ENCODE measurements at places on chromosomes 3 and 15.

- no peak for DNase-seq
Observed at GRCh38 chr3:195036974-195037373, 234.0 kb downstream of the XXYLT1 start.

DNA sequence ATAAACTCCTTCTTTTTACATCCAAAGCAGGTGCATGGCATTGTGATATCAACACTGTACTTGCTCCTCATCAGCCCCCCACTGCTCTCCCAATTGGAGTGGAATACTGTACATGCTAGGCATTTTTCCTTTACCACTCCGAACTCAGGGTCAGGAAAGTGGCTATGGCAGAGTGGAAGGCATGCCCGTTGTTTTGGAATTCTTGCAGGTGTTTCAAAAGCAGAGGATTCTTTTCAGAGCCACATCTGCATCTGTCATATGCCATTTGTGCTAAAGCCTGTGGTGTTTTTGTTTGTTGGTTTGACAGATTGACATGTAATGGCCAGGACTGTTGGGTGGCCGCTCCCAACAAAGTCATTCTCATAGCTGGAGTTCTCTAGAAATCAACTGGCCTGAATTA, 41.7 kb downstream of the SOX2 start:
- DNase-seq = no peak

GRCh38 chr3:64591615-64592014, 96.2 kb downstream of the ADAMTS9 start:
- DNase-seq = no peak

- peak; percentile 91 for DNase-seq
Observed at GRCh38 chr15:55290528-55291057, 980 bp upstream of the RAB27A start.

DNA sequence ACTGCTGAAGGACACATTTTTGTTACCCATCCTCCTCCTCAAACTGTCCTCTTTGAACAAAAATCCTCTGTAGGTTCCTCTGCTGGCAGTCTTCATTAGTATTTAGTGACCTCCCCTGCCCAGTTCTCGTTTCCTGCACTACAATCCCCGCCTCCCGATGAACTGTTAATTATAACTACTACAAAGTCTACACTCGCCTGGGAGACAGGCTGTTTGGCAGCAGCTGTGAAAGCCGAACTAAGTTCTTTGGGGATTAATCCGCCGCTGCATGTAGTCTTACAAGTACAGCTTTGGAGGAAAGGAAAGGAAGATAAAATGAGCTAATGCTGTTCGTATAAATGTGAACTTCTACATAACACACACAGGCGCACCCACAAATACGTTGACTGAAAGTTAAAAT, 160.0 kb upstream of the WNT5A start:
- no peak for DNase-seq

GRCh38 chr3:98013411-98014267, 21.5 kb downstream of the GABRR3 start:
- DNase-seq = no peak

GRCh38 chr15:92074646-92075045, 221.1 kb downstream of the SLCO3A1 start:
- DNase-seq = no peak

DNA sequence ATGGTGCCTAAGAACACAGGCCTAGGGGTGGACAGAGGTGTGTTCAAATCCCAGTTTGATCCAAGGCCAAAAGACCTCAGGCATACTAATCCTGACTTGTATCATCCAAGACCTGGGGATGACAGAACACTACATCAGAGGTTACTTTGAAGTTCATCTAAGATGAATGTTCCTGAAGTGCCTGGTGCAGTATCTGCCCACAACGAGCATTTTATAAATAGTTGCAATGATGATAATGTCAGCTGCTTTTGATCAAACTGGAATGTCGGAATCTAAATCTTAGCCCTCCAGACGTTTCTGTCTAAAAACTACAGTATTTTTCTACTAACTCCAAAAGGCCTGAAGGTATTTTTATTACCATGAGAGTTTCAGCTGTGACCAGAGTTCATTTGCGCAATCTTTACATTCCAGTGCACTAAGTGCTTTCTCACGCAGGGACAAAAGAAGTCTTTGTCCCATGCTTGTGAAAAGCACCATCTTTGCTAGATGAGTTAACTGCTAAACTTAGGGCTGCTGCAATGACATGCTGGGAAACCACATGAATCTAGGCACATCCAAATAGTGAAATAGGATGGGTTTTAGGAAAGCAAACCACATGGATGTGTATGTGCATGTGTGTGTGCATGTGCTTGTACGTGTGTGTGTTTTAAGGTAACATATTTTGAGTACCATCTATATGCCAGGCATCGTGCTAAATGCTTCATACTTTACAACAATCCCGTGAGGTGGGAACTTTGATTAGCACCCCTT, 18.1 kb downstream of the ANXA2 start:
- no peak for DNase-seq

GRCh38 chr15:49270541-49271421, 100.7 kb downstream of the GALK2 start:
- no peak for DNase-seq

- no peak for DNase-seq
Observed at GRCh38 chr3:29701326-29701983, 420.6 kb downstream of the RBMS3 start.

DNA sequence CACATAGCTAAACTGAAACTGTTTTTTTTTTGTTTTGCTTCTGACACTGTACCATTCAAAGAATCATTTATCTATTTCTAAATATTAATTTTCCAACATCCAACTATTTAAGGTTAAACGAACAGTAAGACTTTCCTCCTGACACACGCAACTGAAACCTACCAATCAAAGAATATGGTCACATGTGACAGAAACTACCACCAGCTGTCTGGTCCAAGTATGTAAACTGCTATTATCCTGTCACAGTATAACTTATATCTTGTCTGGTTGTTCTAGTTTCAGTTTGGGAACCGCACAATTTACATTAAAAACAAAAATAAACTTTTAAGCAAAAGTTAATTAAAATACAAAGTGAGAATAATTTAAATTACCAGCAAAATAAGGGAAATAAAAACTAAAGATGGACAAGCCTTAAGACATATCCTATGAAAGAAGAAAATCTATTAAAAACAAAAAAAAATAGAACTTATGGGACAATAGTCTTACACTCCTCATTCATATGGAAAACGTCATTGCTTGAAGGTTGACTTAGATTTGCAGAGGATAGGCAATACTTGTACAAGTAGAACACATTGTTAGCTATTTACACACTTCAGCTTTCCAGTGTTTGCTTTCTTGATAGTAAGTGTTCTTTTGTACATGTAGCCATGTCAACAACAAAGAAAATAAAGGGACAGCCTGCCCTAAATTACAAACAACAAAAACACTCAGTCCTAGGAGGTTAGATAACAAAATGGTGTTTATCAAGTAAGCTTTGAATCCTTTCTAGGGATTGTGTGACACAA, 26.8 kb upstream of the CHRM5 start:
- DNase-seq = no peak

GRCh38 chr3:98058244-98058960, 23.3 kb upstream of the GABRR3 start:
- DNase-seq = no peak

DNA sequence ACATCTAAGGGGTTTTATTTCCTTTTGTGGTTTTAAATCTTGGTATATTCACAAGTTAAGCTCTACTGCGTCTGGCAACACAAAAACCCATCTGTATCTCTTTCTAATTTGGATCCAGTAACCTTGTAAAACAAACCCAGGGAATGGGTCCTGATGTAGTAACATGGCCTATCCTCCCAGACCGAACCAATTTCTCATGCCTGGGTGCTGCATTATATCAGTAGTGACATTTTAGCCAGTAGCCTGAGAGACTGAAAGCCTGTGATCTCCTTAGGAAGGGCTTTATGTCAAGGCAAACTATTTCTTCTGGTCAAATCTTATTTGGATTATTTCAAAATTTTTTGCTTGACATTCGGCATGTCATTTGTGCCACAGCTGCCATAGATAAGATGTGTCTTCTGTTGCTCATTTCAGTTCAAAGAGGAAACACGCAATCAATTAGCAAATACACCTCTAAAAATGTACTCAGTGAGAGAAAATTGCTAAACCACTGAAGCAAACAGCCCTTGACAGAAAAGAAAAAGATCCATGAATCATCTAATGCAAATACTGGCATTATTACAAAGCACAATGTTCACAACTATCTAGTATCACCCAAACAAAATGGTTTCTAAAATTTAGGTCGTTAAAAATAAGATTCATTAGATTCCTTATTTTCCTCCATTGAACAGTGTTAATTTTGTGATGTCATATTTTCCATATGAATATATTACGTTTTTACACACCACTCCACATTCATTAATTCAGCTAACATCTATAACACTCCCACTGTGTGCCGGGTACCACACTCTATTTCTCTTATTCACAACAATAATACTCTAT, 4.0 kb downstream of the NPTN start:
- DNase-seq = no peak

- DNase-seq = no peak
Observed at GRCh38 chr3:160703974-160704373, 27.0 kb downstream of the ARL14 start.

DNA sequence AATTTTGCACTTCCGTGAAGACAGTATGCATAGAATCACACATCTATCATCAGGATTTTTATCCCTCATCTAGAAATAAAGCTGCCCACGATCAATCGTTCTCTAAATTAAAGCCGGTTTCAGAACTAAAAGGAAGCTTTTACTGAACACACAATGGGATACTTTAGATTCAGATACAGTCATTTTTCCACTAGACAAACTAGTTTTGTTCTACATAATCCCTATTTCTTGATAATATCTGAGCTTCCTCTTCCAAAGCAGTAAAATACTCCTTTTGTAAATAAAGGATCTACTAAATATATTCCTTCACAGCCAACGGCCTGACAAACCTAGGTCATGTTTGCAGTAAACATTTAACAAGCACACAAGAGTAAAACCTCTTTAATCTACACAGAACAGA, 2.0 kb upstream of the GANC start:
- DNase-seq = no peak

DNA sequence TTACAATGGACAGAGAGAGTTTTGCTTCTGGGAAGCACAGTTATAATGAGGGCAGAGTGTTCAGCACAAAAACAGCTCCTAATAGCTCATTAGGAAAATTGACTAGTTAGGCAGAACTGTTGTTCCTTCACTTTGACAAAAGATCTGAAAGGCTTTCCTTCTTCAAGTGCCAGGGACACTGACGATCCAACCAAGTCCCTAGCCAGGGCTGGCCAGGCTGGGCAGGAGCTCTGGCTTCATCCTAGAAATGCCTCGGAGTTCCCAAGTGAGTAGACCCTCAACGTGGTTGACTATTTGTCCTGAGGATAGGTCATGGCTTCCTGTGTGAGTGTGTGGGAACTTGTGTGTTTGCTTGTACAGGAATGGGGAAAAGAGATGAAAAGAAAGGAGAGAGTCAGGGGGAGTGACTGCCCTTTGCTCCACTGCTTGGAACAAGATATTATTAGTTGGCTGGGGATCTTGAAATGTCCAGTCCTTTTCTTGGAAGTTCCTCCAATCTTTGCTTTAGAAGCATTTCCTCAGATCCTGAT, 617.9 kb downstream of the NTRK3 start:
- no peak for DNase-seq

DNA sequence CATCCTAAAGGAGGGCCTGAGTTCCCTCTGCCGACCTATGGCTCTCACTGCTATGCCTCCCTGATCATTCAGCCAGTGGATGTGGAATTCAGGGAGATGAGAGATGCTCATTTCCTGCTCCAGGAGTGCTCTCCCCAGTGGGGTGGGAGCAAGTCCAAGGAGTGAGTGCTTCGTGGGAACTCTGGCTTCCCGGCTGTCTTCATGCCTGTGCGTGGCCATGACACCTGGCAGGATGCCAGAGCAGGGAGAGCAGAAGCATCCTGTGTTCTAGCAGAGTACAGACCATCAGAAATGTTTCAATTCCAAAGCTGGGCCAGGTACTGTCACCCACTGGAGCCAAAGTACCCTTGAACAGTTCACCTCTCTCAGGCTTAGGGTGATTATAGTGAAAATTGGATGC, 45.1 kb downstream of the APH1B start:
- DNase-seq = peak; percentile 35

- no peak for DNase-seq
Observed at GRCh38 chr3:139835830-139836683, 98.9 kb upstream of the CLSTN2 start.

DNA sequence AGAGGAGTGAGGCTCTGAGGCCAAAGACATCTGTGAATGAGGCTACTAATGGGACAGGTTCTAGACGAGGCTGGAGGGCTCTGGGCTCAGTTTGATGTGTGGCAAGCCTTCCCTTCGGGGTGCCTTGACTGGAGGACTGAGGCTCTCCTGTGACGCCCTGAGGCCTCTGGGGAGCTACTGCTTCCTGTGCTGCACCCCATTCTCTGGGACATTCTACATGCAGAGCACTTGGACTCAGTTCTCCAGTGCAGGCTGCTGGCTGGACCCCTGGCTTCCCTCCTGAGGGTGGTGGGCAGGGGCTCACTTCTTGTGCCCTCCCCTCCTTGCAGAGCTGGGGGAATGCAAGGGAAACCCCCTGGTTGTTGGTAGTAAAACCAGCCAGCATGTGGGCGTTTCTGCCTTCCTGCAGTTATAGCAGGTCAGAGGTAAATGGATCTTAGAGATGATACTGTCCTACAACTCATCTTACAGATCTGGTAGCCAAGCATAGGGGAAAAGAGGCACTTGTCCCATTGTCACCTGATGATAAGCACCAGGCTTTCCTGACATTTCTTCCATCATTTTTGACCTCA, 133.3 kb downstream of the CHDH start:
- DNase-seq = no peak

- DNase-seq = peak; percentile 26
Observed at GRCh38 chr15:73368301-73369136, at the start of gene HCN4. HCN4 (minus strand) TSS chr15:73368958; CDS start chr15:73368270, 688 bp downstream.

- peak; percentile 13 for DNase-seq
Observed at GRCh38 chr15:99385005-99385669, 133.9 kb downstream of the LRRC28 start.

DNA sequence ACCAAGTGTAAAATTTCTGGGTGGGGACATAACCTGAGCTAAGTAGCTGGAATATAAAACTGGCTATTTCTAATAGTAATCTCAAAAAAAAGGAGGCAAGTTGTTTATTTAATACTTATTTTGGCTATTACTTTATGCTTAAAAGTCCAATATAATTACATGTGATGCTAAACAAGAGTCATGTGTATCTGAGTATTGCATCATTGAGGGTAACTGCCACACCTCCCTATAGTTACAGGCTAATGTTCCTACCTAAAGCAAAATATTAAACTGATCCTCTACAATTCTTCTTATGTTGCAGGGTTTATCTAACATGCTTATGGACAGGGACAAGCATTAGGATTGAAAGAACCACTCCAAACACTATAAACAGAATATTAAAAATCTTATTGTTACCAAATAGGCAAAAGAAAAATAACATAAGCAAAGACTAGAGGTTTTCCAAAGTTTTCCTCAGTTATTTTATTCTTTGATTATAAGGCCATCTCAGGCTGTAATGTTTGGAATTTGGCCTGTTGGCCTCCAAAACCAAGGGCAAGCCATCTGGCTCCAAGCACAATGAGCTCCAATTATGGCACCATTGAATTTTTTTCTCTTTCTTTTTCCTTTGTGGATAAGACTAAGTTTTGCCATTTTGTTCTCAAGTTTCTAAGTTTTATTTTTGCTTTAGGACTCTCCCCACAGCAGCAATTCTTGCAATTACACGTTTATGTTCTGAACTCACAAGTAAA, 75.8 kb upstream of the ABI3BP start:
- no peak for DNase-seq

All from K562 (cell line).